Activated CD4-positive, alpha-beta T cell treated with anti-CD3 and anti-CD28 coated beads, Interleukin-2, amount 50 U/mL, for 16 hours (primary cell): ENCODE measurements at places on chromosomes 11 and 22.

GRCh38 chr22:24521791-24522245, 26.7 kb downstream of the UPB1 start:
- DNase-seq, result peak; percentile 75

DNA sequence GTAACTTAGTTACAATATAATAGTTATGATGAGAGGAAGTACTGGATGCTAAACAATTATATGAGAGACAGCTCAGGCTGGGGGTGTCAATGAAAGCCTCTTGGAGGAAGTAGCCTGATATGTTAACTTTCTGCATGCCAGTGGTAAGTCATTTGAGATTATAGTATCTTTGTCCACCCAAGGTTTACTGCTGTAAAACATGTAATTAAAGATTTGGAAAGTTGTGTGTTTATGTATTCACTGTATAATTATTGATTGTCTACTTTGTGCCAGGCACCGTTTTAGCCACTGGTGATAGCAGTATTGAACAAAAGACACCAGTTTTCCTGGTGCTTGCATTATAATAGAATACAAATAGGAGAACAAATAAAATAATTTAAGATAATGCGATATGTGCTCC, 624 bp upstream of the DNAJB7 start:
- DNase-seq, result no peak

DNA sequence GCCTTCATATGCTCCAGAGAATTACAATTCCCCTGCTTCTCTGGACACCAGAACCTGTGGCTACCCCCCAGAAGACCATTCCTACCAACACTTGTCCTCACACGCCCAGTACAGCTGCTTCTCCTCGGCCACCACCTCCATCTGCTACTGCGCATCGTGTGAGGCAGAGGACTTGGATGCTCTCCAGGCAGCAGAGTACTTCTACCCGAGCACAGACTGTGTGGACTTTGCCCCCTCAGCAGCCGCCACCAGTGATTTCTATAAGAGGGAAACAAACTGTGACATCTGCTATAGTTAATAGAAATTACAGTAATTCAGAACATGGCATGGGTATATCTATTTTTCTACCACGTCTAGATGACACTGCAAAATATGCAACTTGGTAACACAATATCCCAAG, 9.8 kb downstream of the POU2AF3 start:
- DNase-seq, result no peak

GRCh38 chr11:128422576-128423370, 164.6 kb downstream of the ETS1 start:
- peak; percentile 91 for DNase-seq

- DNase-seq, result no peak
Observed at GRCh38 chr11:80083531-80083951, 642.7 kb upstream of the TENM4 start.

DNA sequence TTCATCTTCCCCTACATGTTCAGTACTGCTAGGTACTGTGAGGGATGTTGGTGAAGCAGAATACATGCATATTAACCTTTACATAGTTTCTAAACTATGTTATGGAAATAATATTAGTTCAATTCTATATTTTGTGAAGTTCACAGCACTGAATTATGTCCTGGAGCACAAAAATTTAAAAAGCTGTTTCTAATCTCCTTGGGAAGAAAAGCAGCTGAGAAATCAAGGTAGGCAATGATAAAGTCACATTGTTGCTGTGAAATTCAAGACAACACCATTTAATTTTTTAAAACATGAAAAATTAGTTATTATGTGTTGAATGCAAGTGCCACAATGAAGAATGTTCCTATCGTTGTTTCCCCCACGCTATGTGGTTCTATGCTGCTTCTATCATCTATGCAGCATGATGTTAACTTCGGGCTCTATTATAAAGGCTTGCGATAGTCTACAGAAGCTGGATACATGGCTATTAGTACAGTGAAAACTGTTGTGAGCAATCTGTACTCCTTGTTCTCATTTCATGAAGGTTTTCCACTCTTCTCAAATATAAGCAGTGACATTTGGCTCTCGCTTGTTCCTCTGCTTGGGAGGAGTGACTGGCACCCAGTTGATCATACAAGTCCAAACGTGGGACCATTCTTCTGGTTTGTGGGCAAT, 164.3 kb downstream of the AASDHPPT start:
- no peak for DNase-seq

DNA sequence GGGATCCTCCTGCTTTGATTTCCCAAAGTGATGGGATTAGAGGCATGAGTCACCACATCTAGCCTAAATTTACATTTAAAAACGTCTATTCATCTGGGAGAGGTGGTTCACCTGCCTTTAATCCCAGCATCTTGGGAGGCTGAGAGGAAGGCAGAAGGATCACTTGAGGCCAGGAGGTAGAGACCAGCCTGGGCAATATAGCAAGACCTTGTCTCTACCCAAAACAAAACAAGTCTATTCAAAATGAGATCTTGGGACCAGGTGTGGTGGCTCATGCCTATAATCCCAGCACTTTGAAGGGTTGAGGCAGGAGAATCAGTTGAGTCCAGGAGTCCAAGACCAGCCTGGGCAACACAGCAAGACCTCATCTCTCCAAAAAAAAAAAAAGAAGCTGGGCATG, 4.9 kb upstream of the UBASH3B start:
- DNase-seq, result no peak
